ENCODE measurements at places on chromosomes 11 and 22.

DNA sequence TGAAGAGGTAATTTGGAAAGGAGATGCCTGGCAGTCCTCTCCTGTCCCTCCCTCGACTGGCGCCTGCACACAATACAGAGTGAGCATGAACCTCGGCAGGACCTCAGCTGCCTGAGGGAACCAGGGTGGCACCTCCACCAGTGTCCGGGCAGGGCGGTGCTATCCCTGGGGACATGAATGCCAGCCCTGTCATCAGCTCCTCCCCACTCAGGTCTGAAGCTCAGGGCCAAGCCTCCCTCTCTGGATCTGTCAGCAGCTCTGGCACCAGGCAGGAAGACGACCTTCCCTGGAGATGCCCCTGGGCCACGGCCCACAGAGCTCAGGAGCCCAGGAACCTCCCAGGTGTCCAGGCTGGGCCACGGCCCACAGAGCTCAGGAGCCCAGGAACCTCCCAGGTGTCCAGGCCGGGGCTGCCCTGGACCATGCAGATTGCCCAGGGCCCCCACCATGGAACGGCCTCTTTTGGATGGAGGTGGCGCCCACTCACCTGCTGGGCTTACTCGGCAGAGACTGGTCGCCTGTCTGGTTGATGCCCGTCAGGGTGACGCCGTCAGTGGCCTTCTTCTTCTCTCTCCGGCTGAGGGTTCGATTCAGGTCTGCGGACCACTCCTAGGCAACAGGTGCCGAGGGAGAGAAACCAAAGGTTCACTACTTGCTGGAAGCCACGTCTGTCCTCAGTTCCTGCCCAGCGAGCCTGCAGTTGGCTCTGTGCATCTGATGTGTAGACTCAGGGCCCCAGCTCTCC, 21.7 kb upstream of the ARFGAP3 start:
- DNase-seq: no peak

DNA sequence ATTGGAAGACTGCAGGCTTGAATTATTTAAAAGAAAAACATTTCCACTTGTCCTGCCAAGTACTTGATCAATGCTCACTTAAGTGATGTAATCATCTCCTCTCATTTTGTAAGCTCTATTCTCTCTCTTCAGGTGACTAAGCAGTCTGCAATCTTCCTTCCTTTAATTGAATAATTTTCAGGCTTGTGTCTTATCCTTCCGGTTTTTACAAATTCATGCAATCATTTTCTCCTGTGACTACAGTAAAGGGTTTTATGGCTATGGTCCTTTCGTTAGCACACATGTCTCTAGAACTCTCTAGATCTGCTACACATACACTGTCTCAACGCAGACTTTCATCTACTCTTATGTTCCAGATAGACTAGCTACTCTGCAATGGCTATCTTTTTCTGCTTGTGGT, 12.6 kb upstream of the UPB1 start:
- no peak for DNase-seq

- DNase-seq: no peak
Observed at GRCh38 chr22:26894362-26894761, 237.0 kb downstream of the MIAT start.

DNA sequence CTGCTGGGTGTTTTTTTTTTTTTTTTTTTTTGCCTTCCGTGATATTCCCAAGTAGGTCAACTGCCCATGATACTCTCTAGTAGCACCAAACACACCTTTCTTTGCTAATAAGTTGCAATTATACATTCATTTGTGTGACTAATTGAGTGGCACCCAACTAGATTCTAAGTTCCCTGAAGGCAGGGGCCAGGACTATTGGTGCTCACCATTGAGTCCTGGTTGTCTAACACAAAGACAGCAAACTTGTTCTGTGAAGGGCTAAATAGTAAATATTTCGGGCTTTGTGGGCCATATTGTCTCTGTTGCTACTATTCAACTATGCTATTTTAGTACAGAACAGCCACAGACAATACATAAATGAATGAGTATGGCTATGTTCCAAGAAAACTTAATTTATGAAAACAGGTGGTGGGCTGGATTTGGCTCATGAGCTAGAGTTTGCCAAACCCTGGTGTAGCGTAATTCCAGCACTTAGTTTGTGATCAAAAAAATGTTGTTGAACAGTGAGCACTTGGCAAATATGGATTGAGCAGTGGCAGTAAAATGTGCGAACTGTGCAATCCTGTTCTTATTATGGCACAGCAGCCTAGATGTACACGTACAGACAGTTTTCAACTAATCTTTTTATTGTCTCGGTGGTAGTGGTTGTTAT, 11.3 kb downstream of the ENDOD1 start:
- DNase-seq: no peak

DNA sequence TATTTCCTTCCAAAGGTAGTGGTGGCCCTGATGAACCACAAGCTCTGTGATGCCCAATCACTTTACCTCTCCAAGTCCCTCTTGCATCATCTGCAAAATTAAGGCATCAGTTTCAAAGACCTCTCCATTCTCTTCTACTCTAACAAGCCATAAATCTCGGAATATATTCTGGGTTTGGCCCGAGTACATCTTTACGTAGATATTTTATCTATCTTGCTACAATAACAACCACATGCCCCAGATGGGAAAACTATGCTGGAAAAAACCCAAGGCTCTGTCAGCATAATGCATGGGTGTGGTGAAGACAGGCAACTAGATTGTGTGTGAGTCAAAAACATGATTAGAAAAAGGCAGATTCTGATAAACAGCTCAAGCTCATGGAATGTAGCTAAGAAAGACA, 228.2 kb upstream of the BLID start:
- DNase-seq: no peak

DNA sequence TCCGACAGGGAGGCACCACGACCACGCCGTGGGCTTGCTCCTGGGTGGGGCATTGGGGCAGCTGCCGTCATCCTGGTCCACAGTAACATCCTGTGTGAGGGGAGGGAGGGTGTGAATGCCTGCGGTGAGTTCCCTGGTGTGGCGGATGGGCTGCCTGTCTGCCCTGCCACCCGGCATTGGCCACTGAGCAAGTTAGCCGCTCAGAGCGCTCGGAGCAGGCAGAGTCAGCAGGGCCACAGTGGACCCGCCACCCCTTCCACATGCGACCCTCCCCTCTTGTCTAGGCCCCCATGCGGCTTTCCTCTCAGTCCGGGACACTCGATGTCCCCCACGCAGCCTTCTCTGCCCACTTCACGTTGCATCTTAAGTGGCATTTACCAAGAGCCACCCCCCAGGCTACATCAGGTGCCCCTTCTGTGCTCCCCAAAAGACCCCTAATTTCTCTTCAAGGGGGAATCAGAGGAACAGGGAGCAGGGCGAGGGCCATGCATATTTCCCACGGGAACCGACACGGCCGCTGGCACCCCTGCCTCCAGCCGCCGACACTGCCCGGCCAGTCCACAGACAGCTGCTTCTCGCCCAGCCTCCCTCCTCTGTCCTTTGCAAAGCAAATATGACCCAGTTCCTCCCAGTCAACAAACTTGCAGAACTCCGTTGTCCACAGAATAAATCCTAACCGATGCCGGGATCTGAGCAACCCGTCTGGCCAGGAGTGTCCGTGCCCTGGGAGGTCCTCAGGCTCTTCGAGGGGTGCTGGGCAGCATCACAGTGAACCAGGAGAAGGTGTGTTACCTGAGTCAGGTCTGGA, 1482.1 kb downstream of the TBC1D22A start:
- no peak for DNase-seq

DNA sequence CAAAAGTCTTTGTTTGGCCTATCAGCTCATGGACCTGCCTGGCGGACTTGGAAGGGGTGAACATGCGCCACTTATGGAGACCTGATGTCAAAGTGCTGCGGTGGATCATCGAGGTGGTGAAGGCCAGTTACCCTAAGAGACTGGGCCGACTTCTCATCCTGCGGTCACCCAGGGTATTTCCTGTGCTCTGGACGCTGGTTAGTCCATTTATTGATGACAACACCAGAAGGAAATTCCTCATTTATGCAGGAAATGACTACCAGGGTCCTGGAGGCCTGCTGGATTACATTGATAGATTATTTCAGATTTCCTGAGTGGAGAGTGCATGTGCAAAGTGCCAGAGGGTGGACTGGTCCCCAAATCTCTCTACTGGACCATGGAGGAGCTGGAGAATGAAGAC, 17.9 kb downstream of the ALKBH3 start:
- no peak for DNase-seq

GRCh38 chr22:28172892-28173670, 254.0 kb upstream of the PITPNB start:
- DNase-seq: no peak

GRCh38 chr22:20952544-20953341, 14.3 kb upstream of the AIFM3 start:
- DNase-seq: no peak

DNA sequence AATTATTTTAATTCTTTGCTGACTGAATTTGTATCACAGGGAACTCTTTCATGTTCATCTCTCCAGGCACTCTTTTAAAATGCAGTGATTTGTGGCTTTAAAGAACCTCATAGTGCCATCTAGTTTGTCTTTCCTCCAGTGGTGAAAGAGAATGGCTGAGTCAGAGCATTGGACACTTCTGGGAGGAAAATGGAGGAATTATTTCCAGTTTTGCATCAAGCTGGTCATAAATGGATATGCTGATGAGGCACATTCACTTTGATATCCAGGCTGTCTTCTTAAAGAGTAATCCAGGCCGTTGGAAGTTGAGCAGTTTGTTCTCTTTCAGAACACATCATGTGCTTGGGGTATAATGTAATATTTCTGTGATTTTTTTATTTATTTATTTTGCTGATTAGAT, 273.7 kb downstream of the DDX10 start:
- DNase-seq: no peak
